ENCODE measurements at places on chromosomes 5 and 9.

- peak; percentile 39 for DNase-seq
Observed at GRCh38 chr5:97838214-97838613, 655.2 kb upstream of the RIOK2 start.

GRCh38 chr5:111782216-111782615 is 25.2 kb upstream of the NREP start:
- DNase-seq, result no peak

DNA sequence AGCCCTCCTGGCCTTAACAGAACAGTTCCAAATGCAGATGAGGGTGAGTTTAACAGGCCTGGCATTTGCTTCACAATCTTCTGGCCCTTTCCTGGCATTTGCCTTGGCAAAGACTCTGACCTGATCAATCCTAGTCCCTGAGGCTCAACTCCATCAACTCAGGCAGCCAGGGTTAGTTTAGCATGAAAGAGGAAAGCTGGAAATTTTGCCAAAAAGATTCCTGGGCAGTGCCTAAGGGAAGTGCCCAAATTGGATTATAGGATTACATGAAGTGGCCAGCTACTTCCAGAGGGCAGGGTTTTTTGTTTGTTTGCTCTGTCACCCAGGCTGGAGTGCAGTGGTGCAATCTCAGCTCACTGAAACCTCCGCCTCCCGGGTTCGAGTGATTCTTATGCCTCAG is 36.8 kb downstream of the PCDHAC2 start:
- no peak for DNase-seq

DNA sequence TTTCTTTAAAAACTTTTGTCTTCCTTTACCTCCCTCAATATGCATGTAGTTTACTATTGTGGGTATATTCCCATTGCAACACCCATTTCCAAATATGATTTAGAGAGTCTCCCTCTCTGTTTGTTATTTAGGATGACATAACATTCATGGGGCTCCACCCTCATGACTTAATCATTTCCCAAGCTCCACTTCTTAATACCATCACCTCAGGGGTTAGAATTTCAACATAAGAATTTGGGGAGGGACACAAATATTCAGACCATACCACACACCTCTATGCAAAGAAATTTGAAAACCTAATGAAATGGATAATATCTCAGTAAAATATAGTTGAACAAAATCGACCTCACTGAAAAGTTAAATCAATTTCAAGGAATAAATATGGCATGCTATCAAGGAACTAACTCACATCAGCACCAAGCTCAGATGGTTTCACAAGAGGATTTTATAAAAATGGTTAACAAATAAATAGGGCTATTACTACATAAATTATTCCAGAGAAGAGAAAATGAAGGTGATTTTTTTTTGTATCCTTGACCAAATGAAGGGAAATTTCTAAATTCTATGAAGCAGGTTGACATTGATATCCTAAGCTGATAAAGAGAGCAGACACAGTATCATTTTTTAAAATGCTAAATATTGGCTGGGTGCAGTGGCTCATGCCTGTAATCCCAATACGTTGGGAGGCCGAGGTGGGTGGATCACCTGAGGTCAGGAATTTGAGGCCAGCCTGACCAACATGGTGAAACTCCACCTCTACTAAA is 20.2 kb upstream of the UBTD2 start:
- no peak for DNase-seq

DNA sequence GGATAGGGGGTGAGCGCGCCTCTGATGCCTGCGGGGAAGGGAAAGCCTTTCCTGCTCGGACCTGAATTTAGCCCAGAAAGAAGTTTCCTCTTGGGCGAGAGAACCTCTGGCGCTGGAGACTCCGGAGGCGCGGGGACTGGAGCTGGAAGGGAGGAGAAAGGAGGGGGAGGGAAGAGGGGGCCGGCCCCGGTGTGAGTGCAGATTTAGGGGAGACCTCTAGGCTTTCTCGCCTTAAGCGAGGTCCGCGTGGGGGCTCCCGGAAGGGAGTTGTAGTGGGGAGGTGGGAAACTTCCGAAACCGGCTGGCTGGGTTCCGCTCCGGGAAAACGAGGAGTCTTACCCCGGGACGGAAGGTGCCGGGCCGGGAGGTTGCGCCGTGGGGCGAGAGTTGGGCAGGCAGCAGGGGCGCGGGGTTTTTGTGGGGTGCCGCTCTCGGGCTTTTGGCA is 1.3 kb downstream of the PCSK5 start:
- no peak for DNase-seq

DNA sequence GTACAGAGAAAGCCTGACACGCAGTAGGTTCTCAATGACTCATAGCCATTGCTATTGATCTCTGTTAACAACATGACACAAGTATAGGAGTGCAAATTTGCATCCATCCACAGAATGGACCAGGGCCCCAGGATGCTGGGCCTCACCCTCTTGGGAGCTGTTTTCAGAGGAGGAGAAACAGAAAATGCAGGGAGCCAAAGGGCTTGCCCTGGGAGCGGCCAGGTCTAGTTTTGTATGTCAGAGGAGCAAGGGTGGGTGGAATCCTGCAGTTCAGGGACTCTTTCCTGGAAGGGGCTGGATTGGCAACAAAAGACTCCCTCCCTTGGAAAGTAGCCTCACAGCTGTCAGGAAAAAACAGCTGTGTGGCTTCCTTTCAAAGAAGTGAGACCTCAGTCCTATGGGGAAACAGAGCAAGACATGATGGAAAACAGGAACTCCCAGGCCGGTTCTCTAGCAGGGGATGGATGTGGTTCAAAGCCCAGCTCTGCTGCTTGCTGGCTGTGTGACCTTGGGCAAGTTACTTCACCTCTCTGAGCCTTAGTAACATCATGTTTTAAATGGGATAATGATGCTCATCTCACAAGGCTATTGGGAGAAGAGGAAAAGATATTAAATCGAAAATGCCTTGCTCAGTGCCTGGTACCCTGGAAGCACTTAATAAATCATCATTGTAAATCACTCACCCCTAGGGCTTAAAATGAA is 50.5 kb upstream of the SH3PXD2B start:
- DNase-seq, result no peak

- DNase-seq, result no peak
Observed at GRCh38 chr9:105958587-105958986, 264.2 kb downstream of the TMEM38B start.

All from HTR-8/SVneo (cell line).